HCEC 1CT (cell line): ENCODE measurements at places on chromosomes 5 and 9.

- no peak for DNase-seq
These were observed 12.3 kb downstream of the NFIB start for GRCh38 chr9:14301583-14302021.

DNA sequence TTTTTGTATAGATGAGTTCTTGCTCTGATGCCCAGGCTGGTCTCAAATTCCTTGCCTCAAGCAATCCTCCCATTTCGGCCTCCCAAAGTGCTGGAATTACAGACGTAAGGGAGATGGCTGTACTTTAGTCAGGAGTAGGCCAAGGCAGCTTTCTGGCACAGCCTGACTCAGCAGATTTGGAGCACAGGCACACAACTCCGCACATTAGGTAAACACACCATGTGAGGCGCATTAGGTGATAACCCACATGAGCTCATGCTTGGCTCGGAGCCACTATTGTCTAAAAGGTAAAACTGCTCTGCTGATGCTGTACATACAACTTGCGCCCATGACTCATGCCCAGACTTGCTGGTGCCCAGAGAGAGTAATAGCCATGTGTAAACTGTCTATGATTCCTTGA, 1157.9 kb downstream of the TAF11L14 start:
- DNase-seq = no peak

DNA sequence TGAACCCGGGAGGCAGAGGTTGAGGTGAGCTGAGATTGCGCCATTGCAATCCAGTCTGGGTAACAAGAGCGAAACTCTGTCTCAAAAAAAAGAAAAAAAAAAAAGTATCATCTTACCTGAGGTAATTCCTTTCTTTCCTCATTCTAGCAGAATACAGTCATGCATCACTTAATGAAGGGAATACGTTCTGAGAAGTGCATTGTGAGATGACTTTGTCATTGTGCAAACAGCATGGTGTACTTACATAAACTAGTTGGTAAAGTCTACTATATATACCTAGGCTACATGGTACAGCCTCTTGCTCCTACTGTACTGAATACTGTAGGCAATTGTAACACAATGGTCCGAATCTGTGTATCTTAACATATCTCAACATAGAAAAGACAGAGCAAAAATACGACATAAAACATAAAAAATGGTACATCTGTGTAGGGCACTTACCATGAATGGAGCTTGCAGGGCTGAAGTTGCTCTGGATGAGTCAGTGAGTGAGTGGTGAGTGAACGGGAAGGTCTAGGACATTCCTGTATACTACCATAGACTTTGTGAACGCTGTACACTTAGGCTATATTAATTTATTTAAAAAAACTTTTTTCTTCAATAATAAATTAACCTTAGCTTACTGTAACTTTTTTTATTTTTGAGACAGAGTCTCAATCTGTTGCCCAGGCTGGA, 100.4 kb downstream of the GLDC start:
- DNase-seq = no peak

GRCh38 chr9:124505006-124505900, 1.9 kb downstream of the NR5A1 start:
- no peak for DNase-seq

DNA sequence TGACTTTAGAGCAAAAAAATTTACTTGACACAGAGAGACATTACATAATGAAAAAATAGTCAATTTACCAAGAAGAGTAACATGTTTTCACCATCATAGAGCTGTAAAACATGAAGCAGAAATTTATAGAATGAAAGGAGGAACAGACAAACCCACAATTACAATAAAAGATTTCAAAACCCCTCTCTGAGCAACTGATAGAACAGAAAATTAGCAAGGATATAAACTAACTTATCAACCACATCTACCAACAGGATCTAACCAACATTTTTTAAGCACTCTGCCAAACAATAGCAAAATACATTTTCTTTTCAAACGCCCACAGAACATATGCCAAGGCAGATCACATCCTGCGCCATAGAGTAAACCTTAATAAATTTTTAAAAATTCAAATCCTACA, 17.9 kb downstream of the SLCO4C1 start:
- DNase-seq = no peak

DNA sequence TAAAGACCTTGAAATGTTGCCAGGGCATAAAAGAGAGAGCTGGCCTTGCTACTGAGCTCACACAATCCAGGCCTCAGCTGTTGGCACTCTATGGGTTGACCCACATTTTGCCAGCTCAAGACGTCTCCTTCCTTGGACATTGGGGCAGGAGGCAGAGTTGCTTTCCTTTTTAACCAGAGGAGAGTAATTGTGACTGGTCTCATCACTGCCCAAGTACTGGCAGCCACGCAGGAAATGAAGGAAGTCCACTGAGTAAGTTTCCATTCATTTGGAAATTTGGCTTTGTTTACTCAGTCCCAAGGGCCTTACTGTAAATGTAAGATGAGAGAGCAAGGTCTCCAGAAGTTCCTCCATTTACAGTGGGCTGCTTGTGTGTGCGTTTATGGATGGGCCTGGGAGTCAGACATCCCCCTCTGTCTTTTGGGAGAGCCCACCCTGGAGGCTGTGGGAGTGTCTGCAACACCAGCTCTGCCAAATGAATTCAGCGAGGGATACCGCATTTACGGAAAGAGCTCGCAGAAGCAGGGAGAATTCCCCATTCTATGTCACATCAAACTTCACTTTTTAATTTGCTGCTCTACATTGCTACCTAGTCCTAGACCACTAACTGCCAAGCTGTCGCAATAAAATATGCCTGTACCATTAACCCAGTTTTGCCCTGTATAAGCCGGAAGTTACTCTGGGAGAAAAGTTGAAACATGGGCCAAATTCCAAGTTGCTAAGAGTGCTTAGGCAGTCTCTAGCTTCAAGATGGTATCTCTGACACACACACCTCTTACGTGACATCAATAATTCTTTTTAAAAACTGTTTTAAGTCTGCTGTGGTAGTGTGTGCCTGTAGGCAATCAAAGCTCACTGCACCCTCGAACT, 24.5 kb upstream of the PDZD2 start:
- no peak for DNase-seq

DNA sequence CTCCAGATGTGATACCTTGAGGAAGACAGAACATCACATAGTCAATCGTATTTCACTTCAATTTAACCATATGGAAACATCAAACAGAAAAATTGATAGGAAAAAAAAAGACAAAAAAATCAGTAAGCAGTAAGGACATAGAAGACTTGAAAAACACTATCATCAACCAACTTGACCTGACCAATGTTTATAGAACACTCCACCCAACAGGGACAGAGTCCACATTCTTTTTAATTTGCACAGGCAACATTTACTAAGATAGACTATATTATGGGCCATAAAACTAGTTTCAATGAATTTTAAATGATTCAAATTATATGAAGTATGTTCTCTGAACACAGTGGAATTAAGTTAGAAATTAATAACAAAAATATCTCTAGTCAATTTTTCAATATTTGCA, 20.8 kb upstream of the MACIR start:
- DNase-seq = no peak

DNA sequence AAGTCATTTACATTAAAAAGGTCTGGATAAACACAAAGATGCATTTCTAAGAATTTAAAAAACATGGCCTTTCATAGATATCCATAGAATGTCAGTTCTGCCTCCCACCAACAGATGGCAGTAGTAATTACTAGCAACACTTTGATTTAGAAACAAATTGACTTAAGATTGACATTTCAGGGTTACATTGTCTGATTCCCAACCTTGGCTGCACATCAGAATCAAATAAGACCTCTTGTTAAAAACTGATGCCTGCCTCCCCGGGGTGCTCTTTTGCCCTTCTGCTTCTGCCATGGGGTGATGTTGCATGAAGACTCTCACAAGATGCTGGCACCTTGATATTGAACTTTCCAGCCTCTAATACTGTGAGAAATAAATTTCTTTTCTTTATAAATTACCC, 146.2 kb upstream of the GPR151 start:
- DNase-seq = no peak

GRCh38 chr9:4829969-4830368, 37.2 kb downstream of the RCL1 start:
- peak; percentile 66 for DNase-seq

- peak; percentile 79 for DNase-seq
These were observed 99.3 kb upstream of the LHFPL2 start for GRCh38 chr5:78747705-78748359.

DNA sequence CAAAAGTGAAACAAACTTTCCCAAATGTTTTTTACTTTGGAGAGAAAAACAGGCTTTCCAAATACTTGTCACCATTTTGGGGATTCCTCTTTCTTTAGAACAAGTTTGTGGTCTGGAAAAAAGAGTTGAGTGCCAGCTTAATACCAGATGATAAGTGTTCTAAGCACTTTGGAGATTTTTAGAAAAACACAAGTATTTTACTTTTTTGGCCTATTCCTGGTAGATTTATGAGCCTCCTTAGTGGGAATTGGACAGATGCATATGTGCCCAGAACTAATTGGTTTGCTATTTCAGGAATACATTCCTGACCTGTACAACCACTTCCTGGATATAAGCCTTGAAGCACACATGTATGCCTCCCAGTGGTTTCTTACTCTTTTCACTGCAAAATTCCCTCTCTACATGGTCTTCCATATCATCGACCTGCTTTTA, 40.5 kb downstream of the GPR21 start:
- DNase-seq = peak; percentile 92

DNA sequence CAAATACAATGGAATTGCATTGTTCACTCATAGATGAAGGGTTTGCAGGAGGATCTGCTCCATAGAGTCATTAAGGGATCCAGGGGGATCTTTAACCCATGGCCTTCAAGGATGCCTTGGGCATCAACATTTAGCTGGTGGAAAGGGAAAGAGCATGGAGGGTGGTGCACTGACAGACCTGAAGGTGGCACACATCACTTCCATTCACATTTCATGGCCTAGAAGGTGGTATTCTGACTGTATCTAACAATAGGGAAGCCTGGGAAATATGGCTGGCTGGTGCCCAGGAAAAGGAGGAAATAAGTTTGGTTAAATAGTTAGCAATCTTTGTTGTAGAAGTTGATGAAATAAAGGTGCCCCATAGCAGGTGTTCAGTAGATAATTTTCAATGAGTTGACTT, 230.2 kb downstream of the CD180 start:
- no peak for DNase-seq

- DNase-seq = no peak
These were observed 19.1 kb upstream of the AK3 start for GRCh38 chr9:4760122-4760521.

DNA sequence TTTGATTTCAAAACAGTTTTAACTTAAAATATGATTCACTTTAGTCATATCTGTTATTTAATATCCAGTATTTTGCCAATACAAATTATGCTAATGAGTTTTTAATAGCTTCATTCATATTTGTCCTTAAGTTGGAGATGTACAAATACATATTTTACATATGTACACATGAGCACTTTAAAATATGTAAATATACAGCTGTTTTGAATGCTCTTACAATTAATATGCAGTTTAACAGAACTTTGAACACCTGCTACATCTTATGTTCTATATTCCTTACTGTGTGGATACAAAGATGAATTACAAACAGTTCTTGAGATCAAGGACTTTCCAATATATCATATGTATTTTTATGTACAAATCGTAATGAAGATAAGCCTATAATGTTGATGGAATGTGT, 74.0 kb downstream of the CHSY3 start:
- DNase-seq = no peak

DNA sequence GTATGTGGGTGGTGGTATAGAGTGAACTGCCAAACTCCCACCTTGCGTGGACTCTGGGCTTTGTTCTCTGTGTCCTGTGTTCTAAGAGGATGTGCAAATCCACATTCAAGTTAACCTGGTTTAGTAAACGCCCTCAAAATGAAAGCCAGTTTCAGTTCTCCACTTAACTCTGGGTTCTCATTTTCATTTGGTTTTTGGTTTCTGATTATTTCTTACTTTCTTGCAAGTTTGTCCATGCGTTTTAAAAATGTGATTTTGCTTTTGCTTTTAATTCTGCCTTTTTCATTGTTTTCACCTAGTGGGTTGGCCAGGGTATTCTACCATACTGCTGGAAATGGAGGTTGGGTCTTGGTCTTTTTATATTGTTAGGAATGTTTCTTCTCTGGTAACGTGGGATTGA, 38.2 kb downstream of the GALNT10 start:
- DNase-seq = no peak

DNA sequence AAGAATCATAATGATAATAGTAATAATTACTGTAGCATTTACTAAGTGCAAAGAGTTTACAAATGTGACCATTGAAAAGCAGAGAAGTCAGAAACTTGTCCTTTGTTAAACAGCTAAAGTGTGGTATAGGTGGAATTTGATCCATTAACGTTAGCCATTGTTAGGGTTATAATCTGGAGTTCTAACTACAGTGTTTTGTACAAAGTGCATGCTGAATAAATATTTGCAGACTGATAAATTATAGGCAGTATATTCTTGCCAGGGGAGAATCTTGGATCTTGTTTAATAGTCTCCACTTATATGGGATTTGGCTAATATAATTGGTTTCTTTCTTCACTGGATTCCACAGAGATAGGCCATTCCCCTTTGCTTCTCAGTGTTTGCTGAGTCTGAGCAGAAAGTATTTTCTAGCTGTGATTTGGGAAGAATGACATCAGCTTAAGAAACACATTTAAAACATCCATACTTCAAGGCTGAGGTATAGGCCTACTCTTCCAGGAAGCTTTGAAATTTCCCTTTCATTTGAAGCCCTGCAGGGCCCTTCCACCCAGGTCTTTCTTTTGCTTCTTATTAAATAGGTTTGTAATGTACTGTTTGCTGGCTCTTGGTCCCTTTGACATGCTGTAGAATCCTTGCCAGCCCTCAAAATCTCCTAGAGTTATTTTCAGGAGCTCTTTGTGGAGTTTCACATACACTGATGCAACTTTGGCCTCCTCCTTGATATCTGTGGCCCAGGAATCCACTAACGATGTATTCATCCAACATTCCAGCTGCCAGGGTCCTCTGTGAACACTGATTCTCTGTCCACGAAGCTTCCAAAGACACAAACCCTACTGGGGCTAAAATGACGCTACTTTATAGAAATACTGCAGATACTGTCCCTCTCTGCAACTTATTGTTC, 51.4 kb downstream of the ATP10B start:
- no peak for DNase-seq

DNA sequence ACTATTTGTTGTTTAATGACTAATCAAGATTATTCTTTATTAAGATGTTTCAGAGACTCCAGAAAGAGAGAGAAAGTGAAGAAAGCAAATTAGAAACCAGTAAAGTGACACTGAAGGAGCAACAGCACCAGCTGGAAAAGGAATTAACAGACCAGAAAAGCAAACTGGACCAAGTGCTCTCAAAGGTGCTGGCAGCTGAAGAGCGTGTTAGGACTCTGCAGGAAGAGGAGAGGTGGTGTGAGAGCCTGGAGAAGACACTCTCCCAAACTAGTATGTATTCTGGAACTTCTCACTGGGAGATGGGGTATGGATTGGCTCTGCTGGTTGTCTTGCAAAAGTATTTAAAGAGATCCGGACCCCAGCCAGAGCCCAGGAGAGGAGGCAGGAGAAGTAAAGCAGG, 33.6 kb downstream of the RAB14 start:
- no peak for DNase-seq

GRCh38 chr5:88396000-88396535, 127.4 kb upstream of the TMEM161B start:
- no peak for DNase-seq

DNA sequence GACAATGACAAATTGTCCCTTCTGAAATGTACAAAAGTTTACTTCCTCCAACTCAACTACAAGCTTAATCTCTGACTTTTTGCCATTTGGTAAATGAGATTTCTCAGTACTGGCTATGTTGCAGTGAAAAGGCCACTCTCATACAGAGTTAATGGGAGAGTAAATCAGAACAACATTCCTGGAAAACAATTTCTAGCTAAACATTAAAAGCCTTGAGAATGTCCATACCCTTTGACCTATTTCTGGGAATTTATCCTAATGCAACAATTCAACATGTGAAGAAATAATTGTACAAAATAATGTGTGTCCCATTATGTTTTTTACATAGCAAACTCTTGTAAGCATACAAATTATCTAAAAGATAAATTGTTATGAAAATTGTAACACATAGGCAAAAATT, 56.3 kb upstream of the SPEF2 start:
- DNase-seq = no peak
